ENCODE measurements at places on chromosomes 3 and 15.

- H3K27ac ChIP-seq, result no peak overlapping the region
- H3K36me3 ChIP-seq, result no peaks in the 10 kb centered on the region
- peaks cover 65% of the 10 kb centered on the region for H3K4me1 ChIP-seq
These were observed 17.6 kb downstream of the ARIH1 start for GRCh38 chr15:72491768-72492167.

DNA sequence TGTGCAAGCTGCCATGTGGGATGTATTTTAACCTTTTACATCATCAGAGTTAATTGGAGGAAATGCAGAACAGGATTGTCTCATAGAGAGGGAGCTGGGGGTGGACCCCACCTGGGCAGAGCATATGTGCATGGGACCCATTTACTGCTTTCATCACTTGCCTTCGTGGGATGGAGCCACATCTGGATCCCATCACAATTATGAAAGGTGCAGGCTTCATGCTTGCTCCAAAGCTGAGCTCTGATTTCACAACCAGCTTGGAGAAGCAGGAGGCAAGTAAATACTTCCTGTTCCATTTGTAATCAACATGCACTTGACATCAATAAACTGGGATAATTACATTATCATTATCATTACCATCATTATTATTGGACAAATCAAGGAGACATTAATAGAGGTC lies 161.9 kb downstream of the ALDH1A2 start:
- no peaks in the 10 kb centered on the region for H3K36me3 ChIP-seq
- no peak overlapping the region for H3K4me3 ChIP-seq
- no peak for DNase-seq
- no peak overlapping the region for H3K27ac ChIP-seq
- H3K27me3 ChIP-seq, result peaks cover 4% of the 10 kb centered on the region

DNA sequence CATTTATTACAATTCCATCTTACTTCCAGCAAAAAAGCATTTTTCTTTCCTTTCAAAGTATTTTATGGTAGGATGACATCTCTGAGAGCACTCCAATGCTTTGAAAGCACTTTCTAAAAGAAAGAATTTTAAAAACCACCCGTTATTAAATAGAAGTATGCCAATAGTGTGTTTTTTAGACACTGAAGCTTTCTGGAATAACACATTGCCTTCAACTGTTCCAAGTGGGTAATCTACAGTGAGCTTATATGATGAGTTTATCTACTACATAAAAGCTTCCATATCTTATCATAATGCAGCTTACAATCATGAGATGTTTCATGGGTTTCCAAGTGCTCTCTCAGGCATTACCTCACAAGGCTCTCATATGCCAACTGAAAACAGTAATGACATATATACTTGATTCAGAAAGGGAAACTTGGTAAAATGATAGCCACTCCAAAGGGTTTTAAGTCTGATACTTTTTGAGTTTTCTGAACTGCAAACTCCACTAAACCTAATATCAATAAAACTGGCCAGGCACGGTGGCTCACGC lies 14.1 kb downstream of the CMTM6 start:
- DNase-seq, result no peak
- H3K27me3 ChIP-seq, result no peaks in the 10 kb centered on the region
- H3K36me3 ChIP-seq, result no peaks in the 10 kb centered on the region
- no peak overlapping the region for H3K27ac ChIP-seq
- H3K4me3 ChIP-seq, result no peak overlapping the region

DNA sequence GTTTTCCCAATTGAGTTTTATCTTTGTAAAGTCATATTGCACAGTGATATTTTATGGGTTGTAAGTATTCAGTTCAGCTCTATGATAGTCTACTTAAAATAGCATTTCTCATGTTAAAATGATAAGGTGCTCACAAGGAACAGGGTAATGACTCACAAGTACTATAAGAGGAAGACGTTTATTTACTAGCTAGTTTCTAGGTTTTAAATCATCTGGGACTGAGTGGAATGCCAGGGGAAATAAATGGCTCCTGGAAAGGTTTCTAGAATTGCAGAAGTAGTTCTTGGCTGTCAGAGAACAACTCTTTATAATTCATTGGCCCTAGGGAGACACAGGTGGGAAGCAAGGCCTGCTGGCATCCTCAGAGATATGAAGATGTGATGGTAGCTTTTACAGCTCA lies 112.8 kb downstream of the CHDH start:
- H3K27ac ChIP-seq, result no peak overlapping the region
- DNase-seq, result no peak
- no peak overlapping the region for H3K4me3 ChIP-seq
- no peaks in the 10 kb centered on the region for H3K36me3 ChIP-seq
- H3K27me3 ChIP-seq, result peaks cover 5% of the 10 kb centered on the region

DNA sequence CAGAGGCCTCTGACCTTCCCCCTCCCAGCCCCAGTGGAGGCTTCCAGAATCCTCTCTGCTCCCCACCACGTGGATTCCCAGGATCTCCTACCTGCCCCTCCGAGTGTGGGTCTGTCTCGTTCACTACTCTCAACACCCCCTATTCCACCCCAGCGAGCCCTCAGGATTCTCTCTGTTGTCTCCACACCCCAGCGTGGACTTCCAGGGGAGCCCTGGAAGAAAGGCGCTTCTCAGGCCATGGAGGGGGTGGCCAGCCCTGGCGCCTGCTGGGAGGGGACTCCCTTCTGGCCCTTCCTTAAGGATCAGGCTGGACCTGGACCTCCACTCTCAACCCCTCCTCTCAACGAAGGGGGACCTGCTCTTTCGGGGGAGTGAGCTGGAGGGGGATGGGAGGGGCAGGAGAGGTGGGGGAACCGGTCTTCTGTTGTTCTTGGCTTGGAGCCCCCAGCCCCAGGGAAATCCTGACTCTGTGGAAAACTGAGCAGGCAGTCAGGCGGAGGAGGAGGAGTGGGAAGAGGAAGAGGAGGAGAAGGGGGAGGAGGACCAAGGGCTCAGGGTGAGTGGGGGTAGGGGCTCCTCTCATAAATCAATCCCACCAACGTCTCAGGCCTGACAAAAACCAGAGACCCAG lies 32.9 kb downstream of the EPHB3 start:
- no peak overlapping the region for H3K4me3 ChIP-seq
- no peak overlapping the region for H3K27ac ChIP-seq
- H3K4me1 ChIP-seq, result no peaks in the 10 kb centered on the region
- no peaks in the 10 kb centered on the region for H3K36me3 ChIP-seq
- no peak for DNase-seq
- H3K27me3 ChIP-seq, result no peaks in the 10 kb centered on the region

DNA sequence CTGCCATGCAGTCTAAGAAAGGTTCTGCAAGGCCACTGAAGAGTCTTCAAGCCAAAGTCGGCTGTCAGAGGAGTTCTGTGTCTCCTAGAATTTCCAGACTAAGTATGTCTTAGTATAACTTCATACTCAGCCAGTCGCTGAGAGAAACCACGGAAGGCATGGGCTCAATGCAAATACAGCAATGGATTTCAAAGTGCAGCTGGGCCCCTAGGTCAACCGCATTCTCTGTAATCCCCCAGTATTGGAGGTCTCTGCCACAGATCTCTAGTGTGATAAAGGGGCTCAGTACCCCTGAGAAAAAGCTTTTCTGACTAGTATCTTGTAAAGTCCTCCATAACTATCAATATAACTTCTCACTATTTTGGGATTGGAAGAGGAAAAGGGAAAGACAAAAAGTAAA lies 208.3 kb downstream of the VPS13C start:
- H3K36me3 ChIP-seq, result peaks cover 5% of the 10 kb centered on the region
- DNase-seq, result no peak
- H3K27ac ChIP-seq, result no peak overlapping the region
- no peaks in the 10 kb centered on the region for H3K4me1 ChIP-seq
- no peak overlapping the region for H3K4me3 ChIP-seq
- no peaks in the 10 kb centered on the region for H3K27me3 ChIP-seq

- no peaks in the 10 kb centered on the region for H3K36me3 ChIP-seq
- peaks cover 18% of the 10 kb centered on the region for H3K4me1 ChIP-seq
- H3K27ac ChIP-seq, result peak overlapping the region; percentile 84
- H3K4me3 ChIP-seq, result peak overlapping the region; percentile 85
These were observed 1.2 kb downstream of the YEATS2 start for GRCh38 chr3:183698756-183699155.

DNA sequence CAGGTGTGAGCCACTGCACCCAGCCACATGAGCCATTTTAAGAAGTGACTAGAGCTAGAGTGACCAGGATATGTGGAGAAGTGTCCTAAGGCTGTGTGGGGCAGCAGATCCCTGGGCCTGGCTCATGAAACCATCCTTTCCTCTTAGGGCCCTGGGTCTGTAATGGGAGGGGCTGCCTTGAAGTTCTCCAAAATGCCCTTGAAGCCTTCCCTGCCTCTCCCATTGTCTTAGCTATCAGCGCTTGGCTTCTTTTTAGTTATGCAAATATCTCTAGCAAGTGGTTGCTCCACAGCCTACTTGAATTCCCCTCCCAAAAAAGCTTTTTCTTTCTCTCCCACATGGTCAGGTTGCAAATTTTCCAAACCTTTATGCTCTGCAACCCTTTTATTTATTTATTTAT lies 112.4 kb upstream of the SPATA16 start:
- H3K36me3 ChIP-seq, result no peaks in the 10 kb centered on the region
- H3K4me3 ChIP-seq, result no peak overlapping the region

GRCh38 chr15:47796339-47796738 lies 79.0 kb downstream of the SEMA6D start:
- no peak overlapping the region for H3K27ac ChIP-seq
- H3K36me3 ChIP-seq, result no peaks in the 10 kb centered on the region
- H3K27me3 ChIP-seq, result no peaks in the 10 kb centered on the region
- H3K4me1 ChIP-seq, result no peaks in the 10 kb centered on the region
- H3K4me3 ChIP-seq, result no peak overlapping the region
